ENCODE measurements at places on chromosomes 1 and 21. TPM values are rescaled to one million over a fixed set of nuclear protein-coding genes. Genes with fewer than 3 reads are reported as not detected.
A peak's percentile ranks its signal among the peaks of the same experiment; 100 is the strongest.

C8A gene
- not detected for total RNA-seq

S100A2 gene
- not detected for total RNA-seq

PTTG1IP gene
- 93.7 TPM for total RNA-seq

CCDC27 gene
- not detected for total RNA-seq

KIF26B gene
- 22.0 TPM for total RNA-seq

NFASC gene
- 61.4 TPM for total RNA-seq

PGLYRP4 gene
- total RNA-seq, result not detected

GTF2B gene
- total RNA-seq, result 44.5 TPM

RBM11 gene
- total RNA-seq, result 9.9 TPM

TSPAN1 gene
- 1.00 TPM for total RNA-seq

DNA sequence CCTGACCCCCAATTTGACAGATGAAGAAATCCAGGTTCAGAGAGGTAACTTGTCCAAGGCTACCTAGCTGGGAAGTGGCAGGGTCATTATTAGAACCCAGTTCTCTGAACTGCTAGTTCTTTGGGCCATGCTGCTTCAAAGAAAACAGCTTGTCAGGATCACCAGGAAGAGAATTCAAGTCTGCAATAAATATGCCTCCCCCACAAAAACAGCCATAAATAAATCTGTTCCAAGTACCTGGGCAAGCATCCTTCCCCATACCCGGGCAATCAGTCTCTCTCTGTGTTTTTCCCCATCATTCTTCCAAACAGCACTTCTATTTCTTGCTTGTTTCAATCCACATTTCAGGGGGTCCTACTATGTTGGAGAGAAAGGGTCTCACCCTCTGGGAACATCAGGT is 34.1 kb downstream of the SLC9A1 start:
- no peak for DNase-seq

GRCh38 chr1:204045430-204045829 is 27.5 kb upstream of the SOX13 start:
- no peak for DNase-seq

- peak; percentile 87 for DNase-seq
Measured at GRCh38 chr1:31189696-31190674, 49.7 kb downstream of the NKAIN1 start.

DNA sequence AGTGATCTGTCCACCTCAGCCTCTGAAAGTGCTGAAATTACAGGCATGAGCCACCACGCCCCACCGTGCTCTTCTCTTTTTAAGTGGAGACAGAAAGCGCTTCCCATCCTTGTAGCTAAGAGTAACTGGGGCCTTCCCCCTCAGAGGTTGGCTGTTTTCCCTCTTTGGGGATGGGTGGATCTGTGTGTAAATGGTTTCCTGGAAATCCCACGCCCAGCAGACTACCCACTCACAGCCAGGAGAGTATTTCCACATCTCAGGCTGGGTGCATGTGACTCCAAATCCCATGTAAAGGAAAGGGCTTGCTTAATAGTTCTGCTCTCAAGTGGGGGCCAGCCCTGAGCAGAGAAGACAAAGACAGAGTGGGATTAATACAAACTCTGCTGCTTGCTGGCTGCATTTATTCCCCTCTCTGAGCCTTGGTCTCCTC is 19.6 kb upstream of the TCEA3 start:
- no peak for DNase-seq

- DNase-seq, result no peak
Measured at GRCh38 chr1:1832820-1833219, 54.5 kb upstream of the NADK start.

GRCh38 chr1:84078108-84078841 is 65.8 kb upstream of the PRKACB start:
- peak; percentile 36 for DNase-seq

GRCh38 chr1:201792534-201793305 is 36.2 kb upstream of the IPO9 start:
- peak; percentile 75 for DNase-seq

GRCh38 chr1:59680044-59680443 is 134.7 kb upstream of the HOOK1 start:
- no peak for DNase-seq

DNA sequence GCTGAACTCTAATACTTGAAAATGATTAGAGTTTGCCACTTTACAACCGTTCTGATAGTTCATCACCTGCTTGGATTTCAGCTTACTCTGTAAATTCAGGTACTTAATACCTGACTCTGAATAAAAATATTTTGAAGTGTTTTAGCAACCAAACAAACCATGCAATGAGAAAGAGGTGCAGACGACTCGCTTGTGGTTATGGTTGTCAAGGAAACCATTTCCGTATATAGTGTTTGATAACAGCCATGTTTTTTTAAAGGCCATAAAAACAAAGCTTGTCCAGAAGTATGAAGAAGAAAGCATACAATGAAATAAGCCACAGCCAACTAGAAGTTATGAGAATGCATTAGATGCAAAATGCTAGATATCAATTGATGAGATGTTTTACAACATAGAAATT is 167.2 kb upstream of the HMCN1 start:
- DNase-seq, result no peak

- DNase-seq, result no peak
Measured at GRCh38 chr1:41360074-41360785, 1.0 kb upstream of the FOXO6 start.

DNA sequence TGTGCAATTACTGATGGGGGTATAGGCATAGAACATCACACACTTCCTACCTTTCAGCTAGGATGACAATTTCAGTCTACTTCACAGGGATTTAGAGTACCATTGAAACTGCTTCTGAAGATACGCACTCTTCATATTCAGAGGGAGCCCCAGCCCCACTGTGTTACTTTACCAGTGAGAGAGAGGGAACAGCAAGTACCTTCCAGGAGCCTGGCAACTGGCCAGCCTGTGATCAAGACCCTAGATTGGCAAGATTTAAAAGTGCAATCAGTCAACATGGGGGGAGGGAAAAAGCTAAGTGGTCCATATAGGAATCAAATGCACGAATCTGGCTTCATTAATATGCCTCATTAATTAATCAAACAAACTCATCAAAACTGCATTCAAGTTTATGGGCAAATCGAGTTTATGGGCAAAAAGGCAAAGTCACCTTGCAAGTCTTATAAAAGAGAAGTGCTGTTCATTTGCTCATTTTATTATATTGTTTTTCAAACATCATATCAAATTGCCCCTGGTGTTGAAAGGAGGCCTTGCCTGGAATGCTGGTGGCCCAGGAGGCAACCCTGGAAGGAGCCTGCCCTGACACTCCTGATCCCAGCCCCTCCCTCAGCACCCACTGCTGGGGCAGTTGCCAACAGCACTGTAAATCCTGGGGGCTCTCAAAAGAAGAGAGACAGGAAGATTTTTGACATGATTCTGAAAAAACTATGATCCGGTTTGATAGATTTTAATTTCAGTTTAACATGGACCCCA is 184.9 kb upstream of the DPT start:
- no peak for DNase-seq

GRCh38 chr1:50097021-50097679 is 11.6 kb upstream of the ELAVL4 start:
- DNase-seq, result no peak

- no peak for DNase-seq
Measured at GRCh38 chr21:25577424-25578055, 29.7 kb downstream of the MRPL39 start.

DNA sequence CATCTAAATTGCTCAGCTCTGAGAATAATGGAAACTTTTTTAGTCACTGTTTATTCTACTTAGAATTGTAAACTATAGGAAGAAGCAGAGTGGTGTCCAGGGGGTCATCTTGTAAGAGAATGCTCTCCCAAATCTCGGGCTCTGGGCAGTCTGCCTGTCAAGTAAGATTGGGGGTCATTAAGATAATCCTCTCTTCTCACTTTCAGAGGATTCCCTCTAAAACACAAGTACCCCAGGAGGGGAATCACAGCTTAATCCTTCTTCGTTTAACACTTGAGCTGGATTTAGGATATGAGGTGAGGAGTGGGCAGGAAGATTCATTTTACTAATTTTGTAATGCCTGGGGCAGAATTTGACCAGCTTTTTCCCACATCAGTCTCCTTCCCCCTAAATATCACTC is 81.2 kb downstream of the RPS6KA1 start:
- DNase-seq, result no peak

DNA sequence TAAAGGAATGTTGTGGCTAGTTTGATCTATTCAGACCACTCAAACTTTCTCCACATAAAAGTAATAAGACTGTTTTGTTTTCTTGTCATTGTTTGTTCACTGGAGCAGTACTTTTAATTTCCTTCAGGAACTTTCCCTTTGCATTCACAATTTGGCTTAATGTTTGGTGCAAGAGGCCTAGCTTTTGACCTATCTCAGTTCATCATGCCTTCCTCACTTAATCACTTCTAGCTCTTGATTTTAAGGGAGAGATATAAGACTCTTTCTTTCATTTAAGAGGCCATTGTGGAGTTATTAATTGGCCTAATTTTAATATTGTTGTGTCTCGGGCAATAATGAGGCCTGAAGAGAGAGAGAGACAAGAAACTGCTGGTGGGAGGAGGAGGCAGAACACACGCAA is 371.7 kb upstream of the DEPDC1 start:
- no peak for DNase-seq

DNA sequence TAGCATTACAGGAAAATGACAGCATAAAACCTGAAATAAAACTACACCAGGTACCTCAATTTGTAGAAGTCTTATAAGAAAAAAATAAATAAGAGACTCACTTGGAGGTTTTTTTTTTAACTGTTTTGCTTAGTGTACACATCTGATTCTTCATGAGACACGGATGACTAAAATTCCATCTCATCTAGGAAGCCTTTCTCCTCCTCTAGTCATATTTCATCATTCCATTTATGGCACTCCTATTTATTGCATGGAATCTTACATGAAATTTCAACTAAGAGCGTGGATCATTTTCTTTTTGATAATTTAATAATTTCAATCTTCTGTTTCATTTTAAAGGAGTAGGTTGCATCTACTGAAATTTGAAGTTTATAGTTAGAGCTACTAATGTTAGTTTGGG is 1.6 kb upstream of the PTGS2 start:
- no peak for DNase-seq

- no peak for DNase-seq
Measured at GRCh38 chr1:7335224-7335879, 435.7 kb upstream of the VAMP3 start.

GRCh38 chr1:18256282-18257235 is 149.0 kb downstream of the IGSF21 start:
- no peak for DNase-seq

GRCh38 chr1:107820801-107821200 is 144.2 kb downstream of the VAV3 start:
- no peak for DNase-seq

DNA sequence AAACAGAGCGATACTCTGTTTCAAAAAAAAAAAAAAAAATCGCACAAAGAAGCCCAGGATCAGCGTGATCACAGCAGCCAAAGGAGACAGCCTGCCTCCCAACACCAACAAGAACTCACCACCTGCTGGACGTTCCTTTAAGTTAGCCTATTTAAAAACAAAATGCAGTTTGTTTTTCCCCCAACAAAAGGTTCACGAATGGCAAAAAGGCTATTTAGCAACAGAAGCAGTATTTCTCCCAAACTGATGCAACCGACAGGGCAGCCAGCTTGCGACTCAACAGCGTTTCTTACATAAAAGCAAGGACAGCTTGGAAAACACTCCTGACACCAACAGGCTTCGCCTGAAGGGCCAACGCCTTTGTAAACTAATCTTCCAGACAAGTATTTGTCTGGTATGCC is 6.8 kb downstream of the SSU72 start:
- no peak for DNase-seq

GRCh38 chr21:24714646-24715200 is 892.6 kb downstream of the MRPL39 start:
- no peak for DNase-seq

GRCh38 chr1:107963601-107964335 is 1.2 kb downstream of the VAV3 start:
- no peak for DNase-seq

DNA sequence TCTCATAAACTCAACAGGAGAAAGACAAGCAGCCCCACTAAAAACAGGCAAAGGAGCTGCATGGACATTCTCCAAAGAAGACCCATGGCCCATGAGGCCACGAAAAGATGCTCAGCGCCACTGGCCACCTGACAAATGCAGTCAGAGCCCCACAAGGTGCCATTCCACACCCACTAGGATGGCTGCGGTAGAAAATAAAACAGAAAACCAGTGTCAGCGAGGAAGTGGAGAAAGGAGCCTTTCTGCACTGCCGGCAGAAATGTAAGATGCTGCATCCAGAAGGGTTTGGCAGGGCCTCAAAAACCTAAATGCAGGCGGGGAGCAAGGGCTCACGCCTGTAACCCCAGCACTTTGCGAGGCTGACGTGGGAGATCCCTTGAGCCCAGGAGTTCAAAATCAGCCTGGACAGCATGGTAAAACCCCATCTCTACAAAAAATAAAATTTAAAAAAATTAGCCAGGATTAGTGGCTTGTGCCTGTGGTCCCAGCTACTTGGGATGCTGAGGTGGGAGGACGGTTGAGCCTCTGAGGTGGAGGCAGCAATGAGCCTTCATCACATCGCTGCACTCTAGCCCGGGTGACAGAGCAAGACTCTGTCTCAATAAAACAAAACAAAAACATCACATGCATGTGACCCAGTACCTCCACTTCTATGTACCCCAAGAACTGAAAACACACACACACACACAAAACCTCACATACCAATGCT is 4.2 kb downstream of the WNT9A start:
- no peak for DNase-seq

- no peak for DNase-seq
Measured at GRCh38 chr21:41615613-41616012, 107.7 kb upstream of the TMPRSS2 start.

DNA sequence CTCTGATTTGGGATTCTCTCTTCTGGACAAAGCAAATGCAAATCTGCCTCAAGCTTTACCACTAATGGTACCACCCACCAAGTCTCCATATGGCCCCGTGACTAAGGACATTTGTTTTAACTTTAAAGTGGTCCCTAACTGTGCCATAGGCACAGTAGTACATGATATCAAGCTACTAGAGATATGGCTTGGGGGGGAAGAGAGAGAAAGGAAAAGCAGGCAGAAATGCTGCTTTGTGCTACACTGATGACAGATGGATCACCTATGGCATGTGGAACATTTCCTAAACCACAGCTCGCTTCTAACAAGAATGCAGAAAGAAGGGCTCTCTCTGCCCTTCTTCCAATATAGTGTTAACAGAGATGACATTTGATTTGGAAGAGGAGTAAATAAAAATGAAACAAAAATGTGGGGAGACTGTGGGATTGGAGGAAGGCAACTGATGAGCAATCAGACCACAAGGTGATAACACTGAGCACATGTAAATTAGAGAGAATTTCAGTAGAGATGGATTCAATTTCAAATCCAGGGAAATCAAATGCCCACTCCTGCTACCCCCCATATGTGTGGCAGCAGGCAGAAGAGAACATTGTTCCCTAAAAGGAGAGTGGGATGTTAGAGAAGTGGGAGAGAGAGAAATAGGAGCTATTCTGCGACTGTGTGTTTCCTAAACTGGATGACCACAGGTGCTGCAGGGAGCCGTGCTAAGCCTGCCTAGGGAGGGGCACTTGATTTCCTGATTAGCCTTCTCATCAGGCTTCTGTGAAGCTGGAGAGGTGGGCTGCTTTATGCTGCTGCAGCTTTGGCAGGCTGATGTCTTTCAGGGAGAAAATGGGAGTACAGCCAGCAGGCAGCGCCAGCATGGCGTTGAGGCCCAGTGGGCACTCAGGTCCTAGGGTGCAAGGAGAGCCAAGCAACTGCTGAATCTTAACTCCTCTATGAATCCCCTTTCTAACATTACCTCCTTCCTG is 75.3 kb downstream of the ZNF648 start:
- DNase-seq, result peak; percentile 46

- no peak for DNase-seq
Measured at GRCh38 chr1:185312361-185313138, 4.5 kb downstream of the IVNS1ABP start.

GRCh38 chr1:67393240-67393639 is 37.0 kb downstream of the SERBP1 start:
- DNase-seq, result no peak

- DNase-seq, result no peak
Measured at GRCh38 chr1:64981601-64982533, 15.5 kb upstream of the JAK1 start.
